ENCODE measurements at places on chromosomes 1 and 21. TPM values are rescaled to one million over a fixed set of nuclear protein-coding genes. Genes with fewer than 3 reads are reported as not detected.

The NHLH1 gene
- not detected for total RNA-seq

The RBM11 gene
- not detected for total RNA-seq

The RAB25 gene
- total RNA-seq = not detected

The AXDND1 gene
- under 0.01 TPM for total RNA-seq

The ACTA1 gene
- total RNA-seq = 2,324 TPM

The OR2L13 gene
- total RNA-seq = not detected

The HMGCS2 gene
- total RNA-seq = 2.1 TPM

The DNAH14 gene
- total RNA-seq = 12.5 TPM
